HuH-7.5 (cell line): ENCODE measurements at places on chromosomes 4 and X.

DNA sequence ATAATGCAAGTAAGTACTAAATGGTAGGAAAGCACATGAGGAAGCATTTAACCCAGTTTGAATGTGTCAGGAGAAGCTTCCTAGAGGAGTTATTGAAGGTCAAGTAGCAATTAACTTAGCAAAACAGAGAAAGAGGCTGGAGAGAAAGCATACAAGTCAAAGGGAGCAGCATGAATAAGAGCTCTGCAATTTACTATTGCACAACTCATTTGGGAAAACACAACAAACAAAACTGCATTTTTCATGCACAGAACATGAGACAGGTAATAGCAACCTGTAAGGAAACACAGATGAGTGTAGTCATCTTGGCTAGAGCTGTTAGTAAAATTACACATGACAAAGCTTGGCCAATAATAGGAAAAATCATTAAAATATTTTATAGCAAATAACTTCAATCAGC, 538.1 kb downstream of the PPP4R3C start:
- no peak for DNase-seq

- DNase-seq, result no peak
Measured at GRCh38 chrX:8191022-8191421, 20.0 kb upstream of the VCX2 start.

DNA sequence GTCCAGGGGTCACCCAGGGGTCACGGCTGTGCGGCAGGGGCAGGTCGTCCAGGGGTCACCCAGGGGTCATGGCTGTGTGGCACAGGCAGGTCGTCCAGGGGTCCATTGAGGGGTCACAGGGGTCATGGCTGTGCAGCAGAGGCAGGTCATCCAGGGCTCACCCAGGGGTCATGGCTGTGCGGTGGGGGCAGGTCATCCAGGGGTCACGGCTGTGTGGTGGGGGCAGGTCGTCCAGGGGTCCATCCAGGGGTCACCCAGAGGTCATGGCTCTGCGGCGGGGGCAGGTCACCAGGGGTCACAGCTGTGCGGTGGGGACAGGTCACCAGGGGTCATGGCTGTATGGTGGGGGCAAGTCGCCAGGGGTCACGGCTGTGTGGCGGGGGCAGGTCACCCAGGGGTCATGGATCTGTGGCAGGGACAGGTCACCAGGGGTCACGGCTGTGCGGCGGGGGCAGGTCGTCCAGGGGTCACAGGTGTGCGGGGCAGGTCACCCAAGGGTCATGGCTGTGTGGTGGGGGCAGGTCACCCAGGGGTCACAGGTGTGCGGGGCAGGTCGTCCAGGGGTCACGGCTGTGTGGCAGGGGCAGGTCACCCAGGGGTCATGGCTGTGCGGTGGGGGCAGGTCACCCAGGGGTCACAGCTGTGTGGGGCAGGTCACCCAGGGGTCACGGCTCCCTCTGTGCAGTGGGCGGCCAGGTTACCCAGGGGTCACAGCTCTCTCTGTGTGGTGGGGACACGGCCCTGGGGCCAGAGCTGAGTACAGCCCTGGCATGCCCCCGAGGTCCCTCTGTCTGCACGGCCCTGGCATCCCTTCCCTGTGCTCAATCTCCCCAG, 16.0 kb downstream of the ATP5ME start:
- no peak for DNase-seq

- DNase-seq, result no peak
Measured at GRCh38 chrX:107273795-107274194, 67.4 kb downstream of the DNAAF6 start.

DNA sequence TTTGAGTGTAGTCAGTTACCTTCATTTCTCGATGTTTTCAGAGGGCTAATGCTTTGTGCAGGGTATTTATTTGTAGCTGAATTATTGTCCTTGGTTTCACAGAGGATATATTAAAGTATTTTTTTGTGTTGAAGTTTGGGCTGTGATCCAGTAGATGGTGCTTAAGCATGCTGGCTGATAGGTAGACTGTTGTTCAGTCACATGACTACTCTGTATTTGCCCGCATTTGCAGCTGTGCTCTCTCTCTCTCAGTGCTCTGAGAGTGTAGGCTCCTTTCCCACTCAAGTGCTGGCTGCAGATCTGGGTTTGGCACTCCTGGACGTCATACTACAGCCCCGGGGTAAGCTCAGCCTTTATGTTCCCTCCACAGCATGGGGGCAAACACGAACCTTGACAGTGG, 21.7 kb downstream of the RAB40AL start:
- DNase-seq, result no peak

DNA sequence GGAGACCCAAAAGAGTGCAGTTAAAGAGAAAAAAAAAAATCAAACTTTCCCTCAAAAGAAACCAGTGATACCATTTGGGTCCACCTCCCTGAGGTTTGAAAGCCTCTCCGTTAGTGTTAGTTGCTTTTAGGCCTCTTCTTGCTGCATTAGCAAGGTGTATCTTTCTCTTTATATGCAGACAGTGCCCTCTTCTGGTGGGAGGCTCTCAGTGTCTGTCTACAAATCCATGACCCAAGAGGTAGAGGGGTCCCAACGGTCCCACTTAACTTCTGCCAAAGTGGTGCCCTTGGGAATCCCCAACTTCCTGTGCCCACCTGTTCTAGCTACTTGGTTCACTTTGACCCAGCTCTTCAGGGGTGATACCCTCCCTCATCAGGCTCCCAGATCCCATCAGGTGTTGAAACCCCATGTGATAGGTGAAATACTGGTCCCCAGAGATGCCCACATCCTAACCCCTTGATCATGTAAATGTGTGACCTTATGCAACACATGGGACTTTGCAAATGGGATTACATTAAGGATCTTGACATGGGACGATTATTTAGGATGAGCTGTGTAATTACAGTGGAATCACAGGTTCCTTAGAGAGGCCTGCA, 63.7 kb upstream of the CD99 start:
- DNase-seq, result no peak

- no peak for DNase-seq
Measured at GRCh38 chr4:100248476-100248875, 58.2 kb upstream of the DDIT4L start.
